Stimulated activated CD4-positive, alpha-beta T cell treated with anti-CD3 and anti-CD28 coated beads, Interleukin-2, amount 100 ng/mL, for 48 hours (primary cell): ENCODE measurements at places on chromosomes 16 and 17.

GRCh38 chr17:21184570-21184969 is 29.4 kb downstream of the TMEM11 start:
- DNase-seq: no peak

GRCh38 chr17:8152112-8152775 is at the start of gene PER1:
Gene PER1, minus strand, starts transcription at chr17:8152404. Its CDS starts 1,698 bp downstream, at chr17:8150706.
- peak; percentile 88 for DNase-seq

DNA sequence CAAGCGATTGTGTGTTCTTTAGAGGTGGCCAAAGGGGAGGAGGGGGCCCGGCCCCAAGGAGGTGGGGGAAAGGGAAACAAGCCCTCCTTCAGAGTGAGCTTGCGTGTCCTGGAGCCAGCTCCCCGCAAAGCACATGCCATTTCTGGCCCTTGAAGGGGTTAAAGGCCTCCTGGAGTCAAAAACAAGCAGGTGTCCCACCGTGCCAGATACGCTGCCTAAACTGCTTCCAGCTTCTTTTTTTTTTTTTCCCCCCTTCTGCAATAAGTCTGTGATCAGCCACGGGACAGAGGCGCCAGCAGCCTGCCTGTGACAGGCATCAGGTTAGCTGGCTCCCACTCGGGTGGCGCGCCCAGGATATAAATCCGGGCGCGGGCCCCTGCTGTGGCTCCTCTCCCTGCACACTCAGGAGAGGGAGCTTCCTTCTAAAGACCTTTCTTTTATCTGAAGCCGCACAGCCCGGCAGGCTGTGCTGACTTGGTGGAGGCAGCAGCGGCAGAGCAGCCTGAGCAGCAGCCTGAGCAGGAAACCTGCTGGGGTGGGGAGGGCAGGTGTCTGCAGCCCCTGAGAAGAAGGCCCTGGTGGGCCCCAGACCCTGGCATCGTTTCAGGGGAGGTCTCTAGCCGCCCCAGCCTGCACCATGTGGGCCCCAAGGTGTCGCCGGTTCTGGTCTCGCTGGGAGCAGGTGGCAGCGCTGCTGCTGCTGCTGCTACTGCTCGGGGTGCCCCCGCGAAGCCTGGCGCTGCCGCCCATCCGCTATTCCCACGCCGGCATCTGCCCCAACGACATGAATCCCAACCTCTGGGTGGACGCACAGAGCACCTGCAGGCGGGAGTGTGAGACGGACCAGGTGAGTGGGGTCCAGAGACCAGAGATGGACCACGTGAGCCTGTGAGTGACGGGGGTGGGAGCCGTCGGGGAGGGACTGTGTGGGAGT is at the start of gene WFIKKN2:
TSS of gene WFIKKN2 (plus strand) at position 286 of the 934 bp plus-strand sequence. CDS start at position 638, 352 bp downstream.
- DNase-seq: no peak

- DNase-seq: peak; percentile 30
Measured at GRCh38 chr17:32882734-32883133, 5.8 kb upstream of the MYO1D start.

GRCh38 chr16:7979448-7980132 is 610.7 kb downstream of the TMEM114 start:
- no peak for DNase-seq
